Stimulated activated CD8-positive, alpha-beta memory T cell treated with anti-CD3 and anti-CD28 coated beads, Interleukin-4, amount 100 ng/mL, for 1 hour (primary cell): ENCODE measurements at places on chromosomes 2 and 18.

DNA sequence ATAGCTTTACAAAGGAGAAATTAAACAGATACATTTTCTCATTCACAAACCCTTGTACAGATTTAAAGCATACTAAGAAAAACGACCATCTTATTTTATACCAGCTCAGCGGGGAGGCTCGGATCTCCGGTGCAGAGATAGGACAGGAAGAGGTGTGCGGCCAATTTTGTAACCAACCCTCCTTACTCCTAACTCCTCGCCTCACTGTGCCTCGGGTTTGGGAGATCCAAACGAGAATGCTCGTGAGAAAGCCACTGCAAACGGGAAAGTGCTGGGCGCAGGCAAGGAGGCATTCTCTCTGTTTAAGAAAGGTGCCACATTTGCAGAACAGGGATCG, 1.2 kb downstream of the KDSR start:
- DNase-seq, result no peak

DNA sequence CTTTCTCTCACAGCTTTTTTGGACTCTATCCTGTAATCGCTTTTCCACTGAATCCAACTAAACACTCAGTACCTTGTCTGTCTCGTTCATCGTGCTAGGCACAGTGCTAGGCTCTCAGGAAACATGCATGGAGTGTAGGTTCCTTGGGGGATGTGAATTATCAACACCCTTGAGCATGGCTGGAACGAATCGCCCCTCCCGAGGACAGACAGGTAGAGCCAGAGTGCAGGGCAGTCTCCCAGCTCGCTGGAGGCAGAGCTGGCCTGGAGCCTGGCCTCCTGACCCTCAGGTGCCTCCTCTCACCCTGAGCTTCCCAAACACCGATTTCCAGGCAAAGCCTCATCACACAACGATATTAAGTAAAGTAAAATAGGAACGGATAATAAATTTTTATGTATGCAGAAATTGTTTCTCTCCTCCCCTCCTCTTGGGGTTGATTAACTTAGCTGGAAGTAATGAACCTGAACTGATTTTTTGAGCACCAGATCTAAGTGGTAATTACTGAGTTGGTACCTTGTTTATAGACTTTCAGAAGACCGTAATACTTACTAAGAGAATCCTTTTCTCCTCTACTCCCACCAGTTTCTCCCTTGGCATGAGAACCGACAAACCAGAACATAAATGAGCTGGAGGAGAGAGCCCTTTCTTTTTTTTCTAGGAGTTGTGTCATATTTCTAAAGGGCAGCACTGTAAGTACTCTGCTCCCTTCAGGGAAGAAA, 90.5 kb downstream of the MSH2 start:
- no peak for DNase-seq

DNA sequence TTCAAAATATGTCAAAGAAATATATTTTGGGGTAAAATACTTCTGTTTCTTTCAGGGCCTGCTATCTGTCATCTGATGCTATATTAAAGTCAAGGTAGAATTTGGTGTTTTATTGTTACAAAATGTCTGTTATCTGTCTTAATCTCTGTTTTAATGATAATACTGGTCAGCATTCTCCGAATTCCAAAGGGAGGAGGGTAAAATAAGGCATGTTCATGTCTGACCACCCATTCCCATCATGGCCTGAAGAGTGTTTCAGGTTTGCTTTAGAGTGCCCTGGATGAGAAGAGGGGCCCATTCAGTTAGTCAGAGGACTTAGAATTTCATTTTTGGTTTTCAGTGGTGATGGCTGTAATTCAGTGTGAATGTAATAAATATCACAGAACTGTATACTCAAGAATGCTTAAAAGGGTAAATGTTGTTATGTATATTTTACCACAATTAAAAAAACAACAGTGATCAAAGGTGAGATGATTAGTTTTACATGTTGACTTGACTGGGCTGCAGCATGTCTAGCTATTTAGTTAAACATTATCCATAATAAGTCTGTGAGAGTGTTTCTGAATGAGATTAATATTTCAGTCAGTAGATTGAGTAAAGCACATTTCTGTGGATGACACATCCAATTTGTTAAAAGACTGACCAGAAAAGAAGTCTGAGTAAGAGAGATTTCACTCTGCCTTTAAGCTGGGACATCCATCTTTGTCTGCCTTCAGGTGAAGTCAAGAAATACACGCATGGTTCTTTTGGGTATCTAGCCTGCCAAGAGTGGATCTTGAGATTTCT, 467.9 kb upstream of the SYT4 start:
- DNase-seq, result no peak

- no peak for DNase-seq
Observed at GRCh38 chr18:34691614-34692013, 18.5 kb upstream of the DTNA start.

DNA sequence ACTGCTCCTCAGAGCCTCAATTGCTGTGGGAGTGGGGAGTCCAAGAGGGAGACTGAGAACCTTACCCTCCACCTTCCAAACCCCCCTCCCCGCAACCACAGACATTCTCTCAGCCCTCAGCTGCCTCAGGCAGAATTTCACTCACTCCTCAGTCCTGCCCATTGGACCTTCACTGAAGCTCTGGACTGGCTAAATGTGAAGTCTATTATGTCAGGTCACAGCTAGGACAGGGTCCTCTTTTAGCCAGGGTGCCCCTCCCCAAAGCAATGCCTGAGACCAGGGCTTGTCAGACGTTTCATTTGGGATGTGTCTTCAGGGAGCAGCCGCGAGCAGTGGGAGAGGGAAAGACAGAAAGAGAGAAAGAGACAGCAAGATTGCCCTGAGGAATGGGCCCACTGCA, 199.3 kb upstream of the CCDC68 start:
- DNase-seq, result no peak

DNA sequence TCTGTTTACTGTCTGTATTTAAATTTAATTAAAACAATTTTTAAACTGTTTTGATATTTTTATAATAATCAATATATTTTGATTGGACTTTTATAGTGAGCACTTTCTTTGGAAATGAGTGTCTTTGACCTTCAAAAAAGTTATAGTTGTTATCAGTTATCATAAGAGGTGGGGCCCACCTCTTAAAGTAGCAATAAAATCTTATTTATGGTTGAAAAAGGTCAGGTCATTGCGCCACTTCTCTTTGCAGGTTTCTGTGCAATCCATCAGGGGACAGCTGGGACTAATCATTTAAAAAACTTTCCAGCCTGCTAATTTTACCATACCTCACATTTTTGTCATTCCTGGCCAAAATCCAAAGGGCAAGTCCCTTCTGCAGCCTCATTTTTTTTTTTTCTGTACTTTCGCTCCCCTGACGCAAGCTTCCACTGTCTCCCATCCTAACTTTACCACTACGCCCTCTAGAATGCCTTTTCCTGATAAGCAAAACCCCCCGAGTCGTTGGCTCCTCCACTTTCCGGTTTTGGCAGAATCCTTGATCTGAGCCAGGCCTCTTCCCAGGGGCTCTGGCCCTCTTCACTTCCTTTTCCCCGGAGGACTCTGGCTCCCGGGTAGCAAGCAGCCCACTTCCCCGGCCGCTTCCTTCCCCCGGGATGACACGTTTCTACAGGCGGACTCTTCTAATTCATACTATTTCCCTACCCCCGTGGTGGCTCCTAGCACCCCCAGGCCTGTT, 1.1 kb upstream of the SEH1L start:
- no peak for DNase-seq

DNA sequence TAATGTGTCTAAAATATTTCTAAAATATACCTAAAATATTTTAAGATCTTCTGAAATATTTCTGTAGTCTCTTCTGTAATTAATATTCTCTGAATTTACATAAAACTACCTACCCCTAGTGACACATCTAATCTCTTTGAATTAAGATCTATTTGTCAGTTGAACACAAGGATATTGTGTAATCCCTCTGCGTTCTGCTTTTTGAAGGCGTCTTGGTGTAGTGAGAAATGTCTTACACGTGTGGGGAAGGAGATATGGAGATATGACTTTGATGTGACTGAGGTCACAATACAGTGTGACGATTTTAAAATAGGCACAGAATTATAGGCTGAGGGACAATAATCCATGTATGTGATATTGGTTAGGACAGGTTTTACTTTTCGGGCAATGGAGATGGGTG, 79.8 kb downstream of the DOK6 start:
- no peak for DNase-seq

GRCh38 chr2:644871-645270, 32.3 kb downstream of the TMEM18 start:
- no peak for DNase-seq

GRCh38 chr2:73069855-73070642, 1.5 kb downstream of the SFXN5 start:
- DNase-seq, result no peak

GRCh38 chr2:120737340-120738101, 1.9 kb downstream of the GLI2 start:
- DNase-seq, result no peak

DNA sequence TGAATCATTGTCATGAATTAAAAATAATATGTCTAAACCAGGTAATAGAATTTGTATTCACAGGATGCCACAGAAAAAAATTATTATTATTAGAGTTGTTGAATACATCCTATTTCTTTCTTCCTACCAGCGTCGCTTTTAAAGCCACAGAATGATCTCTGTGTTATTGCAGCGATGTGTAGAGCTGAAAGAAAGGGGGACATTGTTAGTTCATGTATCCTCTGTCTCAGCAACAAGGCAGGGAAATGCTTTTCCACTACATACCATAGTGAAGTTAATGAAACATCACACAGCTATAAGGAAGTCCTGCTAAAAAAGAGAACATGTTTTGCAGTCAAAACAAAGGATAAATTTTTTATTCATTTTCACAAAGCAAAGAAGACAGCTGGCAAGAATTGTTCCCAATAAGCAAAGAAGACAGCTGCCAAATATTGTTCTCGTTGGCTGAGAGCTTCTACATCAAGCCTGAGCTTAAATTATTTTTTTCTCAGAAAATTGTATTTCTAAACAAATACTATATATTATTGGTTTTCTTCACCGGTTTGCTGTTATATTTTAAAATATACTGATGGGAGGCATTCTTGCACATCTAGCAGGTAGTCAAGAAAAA, 1234.4 kb downstream of the SUCLG1 start:
- no peak for DNase-seq

DNA sequence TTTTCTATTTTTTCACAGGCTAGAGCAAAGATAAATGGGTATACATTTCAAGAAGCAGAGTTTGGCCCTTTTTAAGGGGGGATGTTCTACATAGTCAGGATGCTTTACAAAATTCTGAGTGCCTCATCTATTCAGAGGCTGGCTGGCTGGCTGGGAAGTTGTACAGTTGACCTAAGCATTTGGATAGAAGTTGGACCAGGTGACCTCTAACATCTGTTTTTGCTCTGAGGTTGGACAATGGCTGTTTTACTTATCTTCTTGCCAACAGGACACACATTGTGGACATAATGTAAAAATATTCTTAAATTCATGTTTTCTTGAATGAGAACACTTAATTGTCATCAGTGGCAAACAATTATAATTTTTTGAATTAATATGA, 205.4 kb downstream of the PTPRM start:
- DNase-seq, result no peak

GRCh38 chr2:10316336-10316735, 13.6 kb downstream of the HPCAL1 start:
- no peak for DNase-seq

GRCh38 chr2:190571686-190572085, 37.2 kb upstream of the NEMP2 start:
- no peak for DNase-seq

DNA sequence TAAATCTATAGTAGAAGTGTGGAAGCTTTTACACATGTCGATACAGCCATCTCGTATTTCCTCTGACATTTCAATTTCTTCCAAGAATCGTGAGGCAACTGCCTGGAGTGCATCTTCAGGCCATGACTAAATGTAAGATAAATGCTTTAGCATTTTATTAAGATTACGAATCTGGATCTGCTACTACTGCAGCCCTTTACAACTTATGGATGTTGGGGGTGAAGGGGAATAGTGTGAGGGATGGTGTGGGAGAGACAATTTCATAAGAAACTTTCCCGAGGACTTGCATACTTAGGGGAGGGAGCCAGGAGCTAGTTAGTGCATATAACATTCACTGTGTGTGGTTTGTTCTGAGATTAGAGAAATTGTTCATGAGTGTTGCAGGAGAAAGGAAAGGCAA, 204.8 kb downstream of the SLC39A10 start:
- DNase-seq, result no peak

- no peak for DNase-seq
Observed at GRCh38 chr2:23359631-23360567, 25.1 kb upstream of the KLHL29 start.

DNA sequence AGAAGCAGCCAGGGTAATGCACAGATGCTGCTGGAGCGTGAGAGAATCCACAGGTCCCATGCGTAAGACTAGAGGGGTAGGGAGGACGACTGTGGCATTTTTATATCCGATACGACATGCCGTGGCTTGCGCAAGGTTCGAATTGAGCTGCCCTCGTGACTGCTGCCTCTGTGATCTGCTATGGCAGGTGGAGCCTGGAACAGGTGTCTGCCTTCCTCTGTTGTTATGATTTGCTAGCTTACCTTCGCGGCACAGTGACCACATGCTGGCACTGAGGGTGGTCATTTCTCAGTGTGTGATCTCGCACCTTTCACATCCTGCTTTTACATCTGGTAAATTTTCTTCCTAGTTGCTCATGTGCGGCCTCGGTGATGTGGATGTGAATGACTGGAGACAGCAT, 240.2 kb downstream of the ALPK2 start:
- no peak for DNase-seq

- no peak for DNase-seq
Observed at GRCh38 chr2:159614534-159615366, 1.6 kb downstream of the BAZ2B start.

- DNase-seq, result no peak
Observed at GRCh38 chr2:113277474-113278072, 1.1 kb downstream of the PAX8 start.

DNA sequence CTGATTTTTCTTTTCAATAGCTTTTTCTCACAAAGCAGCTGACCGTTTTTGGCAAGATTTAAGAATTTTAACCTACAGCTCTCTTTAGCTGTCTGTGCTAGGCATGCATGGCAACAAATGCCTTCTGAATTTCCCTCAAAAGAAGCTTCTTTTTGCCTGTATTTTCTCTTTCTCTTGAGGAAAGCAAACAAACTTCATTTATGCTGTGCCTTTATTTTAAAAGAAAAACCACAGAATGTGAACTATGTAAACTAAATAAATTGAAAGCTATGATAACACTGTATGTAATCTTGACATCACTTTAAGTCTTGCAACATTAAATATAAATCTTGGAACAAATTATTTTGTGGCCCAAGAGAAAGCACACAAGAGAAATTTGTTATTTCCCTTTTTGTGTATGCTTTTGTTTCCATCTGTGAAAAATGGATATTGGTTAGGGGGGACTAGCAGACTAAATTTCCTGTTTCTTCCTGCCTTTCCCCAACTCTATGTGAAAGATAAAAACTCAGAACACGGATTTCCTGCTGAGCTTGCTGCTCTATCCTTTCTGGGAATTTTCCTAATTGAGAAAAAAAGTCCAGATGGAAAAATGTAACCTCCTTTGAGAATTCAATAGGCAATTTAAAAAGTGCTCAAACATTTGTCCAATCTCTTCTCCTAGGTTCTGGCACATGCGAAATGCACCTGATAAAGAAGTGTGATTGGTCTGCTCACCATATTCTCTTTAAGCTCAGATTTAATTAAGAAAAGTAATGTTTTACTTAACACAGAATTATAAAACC, 20.9 kb upstream of the TFPI start:
- no peak for DNase-seq

GRCh38 chr2:63898839-63899238, 57.1 kb downstream of the UGP2 start:
- DNase-seq, result no peak

GRCh38 chr2:16053437-16054257, 113.3 kb downstream of the MYCN start:
- DNase-seq, result no peak
